ENCODE measurements at places on chromosomes 7 and 10. TPM values are rescaled to one million over a fixed set of nuclear protein-coding genes. Genes with fewer than 3 reads are reported as not detected.

Gene SAP25
- total RNA-seq, result 12.8 TPM

- no peak for DNase-seq
Measured at GRCh38 chr10:75982611-75983369, 551.4 kb downstream of the LRMDA start.

Gene HMX3
- total RNA-seq, result 0.45 TPM

Gene ADCY1
- 0.07 TPM for total RNA-seq

- DNase-seq, result no peak
Measured at GRCh38 chr10:130531312-130531711, 395.1 kb downstream of the GLRX3 start.

DNA sequence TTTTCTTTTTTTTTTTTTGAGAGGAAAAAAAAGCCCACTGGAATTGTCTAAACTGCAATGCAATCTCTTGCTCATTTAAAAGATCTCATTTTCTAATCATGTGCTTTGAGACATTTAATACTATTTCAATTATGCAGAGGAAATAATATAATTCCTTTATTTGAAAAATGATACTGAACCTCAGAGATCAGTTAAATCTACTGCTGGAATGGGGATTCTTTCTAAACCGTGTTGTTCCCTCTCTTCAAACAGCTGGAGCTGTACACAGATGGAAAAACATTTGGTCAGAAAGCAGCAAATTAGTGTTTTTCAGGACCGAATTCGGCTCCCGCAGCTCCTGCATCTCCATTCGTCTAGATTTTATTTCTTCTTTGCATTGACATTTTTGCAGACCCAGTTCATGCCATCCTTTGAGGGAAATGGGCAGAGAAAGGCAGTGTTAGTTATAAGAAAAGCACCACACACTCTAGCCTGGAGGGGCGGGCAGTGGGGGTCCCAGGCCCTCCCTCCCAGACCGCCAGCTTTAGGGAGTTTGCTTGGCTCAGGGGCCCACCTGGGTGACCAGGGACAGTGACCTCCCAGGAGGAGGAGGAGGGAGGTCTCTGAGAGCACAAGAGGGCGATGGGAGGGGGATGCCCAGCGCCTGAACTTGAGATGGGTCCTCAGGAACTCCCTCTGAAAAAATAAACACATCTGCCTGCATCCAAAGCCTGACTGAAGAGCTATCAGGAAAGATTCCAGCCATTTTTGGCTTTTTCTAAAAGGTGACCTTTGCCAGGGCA is 32.4 kb downstream of the TRIM8 start:
- no peak for DNase-seq

DNA sequence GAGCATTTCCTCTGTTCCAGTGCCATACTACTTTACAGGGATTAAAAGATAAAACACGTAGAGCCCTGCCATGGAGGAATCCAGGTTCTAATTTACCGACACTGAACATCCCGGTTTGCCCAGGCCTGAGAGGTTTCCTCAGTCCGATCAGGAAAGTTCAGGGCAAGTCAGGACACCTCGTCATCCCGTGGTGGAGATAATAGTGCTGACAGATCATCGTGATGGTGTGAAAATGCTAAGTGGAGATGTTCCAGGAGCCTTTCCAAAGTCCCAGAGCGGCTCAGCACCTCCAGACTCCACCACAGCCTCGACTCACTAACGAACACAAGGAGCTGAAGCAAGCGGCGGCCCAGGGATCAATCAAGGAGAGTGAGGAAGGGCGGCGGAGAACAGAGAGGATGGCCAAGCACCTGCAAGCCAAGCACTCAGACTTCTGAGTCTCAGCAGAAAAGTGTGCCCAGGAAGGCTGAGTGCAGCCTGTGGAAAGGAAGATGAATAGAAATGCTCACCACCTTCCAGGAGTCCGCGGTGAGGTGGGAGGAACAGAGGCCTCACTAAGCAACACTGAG is 103.7 kb upstream of the VWC2 start:
- no peak for DNase-seq

DNA sequence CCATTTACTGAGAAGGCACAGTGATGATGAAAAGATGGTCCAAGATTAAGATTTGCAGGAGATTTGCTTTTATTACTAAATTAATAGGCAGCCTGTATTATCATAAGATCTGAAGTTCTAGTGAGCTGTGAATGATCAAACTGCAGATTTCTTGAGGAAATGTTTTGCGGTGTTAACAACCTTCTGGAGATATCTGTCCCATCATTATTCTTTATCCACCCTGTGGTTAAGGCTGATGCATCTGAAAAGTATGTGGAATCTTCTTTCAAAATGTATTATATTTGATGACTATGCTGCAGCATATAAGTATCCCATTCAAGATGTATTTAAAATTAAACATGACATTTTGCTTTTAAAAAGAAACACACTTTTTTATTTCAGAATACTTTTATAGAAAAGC is 150.3 kb downstream of the POLR1F start:
- DNase-seq, result no peak

Gene GAD2
- total RNA-seq, result not detected

Gene RBM33
- 84.8 TPM for total RNA-seq

DNA sequence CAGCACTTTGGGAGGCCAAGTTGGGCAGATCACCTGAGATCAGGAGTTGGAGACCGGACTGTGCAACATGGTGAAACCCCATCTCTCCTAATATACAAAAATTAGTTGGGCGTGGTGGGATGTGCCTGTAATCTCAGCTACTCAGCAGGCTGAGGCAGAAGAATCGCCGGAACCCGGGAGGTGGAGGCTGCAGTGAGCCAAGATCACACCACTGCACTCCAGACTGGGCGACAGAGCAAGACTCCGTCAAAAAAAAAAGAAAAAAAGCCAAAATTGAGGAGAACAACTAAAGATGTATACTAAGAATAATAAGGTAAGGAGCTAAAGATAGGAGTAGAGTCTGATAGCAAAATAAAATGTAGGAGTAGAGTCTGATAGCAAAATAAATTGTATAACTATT is 251.0 kb downstream of the KCND2 start:
- no peak for DNase-seq

DNA sequence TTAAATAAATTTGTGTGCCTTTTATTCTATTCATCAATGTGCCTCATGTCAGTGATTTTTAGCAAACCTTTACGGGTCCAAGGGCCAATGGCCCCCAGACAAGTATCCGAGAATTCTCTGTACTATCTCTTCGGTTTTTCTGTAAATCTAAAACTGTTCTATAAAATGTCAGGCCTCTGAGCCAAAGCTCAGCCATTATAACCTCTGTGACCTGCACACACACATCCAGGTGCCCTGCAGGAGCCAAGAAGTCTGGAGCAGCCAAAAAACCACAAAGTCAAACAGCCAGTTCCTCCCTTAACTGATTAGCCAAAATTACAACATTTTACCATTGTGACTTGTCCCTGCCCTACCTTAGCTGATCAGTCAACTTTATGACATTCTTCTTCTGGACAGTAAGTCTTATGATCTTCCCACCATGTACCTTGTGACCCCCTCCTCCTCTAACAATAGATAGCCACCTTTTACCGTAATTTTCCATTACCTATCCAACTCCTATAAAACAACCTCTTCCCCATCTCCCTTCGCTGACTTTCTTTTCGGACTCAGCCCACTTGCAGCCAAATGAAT is 363.8 kb downstream of the SEMA3D start:
- DNase-seq, result no peak

Gene ITGA8
- total RNA-seq, result not detected

Gene ENTPD1
- 4.4 TPM for total RNA-seq

DNA sequence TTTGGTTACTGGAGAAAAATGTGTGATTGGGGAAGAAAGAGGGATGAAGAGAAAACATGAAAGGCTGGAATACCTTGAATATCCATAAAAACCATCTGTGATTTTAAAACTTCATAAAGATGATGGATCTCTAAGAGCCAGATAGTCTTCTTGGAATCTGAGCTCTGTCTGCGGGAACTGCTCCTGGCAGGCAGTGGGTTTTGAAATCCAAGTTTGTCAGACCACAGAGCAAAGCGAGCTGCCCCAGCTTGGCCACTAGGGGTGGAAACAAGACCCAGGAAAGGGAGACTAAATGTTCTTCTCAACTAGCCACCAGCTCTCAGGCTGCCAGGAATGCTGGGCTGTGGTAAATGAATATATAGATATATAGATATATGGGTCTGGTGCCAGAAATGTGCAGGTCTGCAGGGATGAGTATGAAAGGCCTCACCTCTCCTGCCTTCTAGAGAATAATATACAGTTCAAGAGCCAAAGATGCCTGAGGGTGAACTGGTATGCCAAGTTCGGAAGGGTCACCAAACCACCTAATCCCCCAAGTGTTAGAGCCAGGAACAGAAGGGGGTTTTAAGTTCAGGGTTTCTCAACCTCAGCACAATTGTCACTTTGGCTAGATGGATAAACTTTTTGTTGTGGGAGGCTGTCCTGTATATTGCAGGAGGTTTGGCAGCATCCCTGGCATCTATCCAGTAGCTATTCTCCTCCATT is 208.8 kb downstream of the KCNMA1 start:
- DNase-seq, result peak; percentile 3

Gene NANOS1
- total RNA-seq, result 0.20 TPM

- no peak for DNase-seq
Measured at GRCh38 chr10:79979310-79979975, 30.5 kb upstream of the SFTPD start.

Gene NKX2-3
- not detected for total RNA-seq

All from activated CD8-positive, alpha-beta T cell treated with anti-CD3 and anti-CD28 coated beads for 36 hours (primary cell).